COLO829 (cell line): ENCODE measurements at places on chromosomes 11 and 22.

- DNase-seq = no peak
Measured at GRCh38 chr11:29009426-29009825, 901.2 kb downstream of the METTL15 start.

DNA sequence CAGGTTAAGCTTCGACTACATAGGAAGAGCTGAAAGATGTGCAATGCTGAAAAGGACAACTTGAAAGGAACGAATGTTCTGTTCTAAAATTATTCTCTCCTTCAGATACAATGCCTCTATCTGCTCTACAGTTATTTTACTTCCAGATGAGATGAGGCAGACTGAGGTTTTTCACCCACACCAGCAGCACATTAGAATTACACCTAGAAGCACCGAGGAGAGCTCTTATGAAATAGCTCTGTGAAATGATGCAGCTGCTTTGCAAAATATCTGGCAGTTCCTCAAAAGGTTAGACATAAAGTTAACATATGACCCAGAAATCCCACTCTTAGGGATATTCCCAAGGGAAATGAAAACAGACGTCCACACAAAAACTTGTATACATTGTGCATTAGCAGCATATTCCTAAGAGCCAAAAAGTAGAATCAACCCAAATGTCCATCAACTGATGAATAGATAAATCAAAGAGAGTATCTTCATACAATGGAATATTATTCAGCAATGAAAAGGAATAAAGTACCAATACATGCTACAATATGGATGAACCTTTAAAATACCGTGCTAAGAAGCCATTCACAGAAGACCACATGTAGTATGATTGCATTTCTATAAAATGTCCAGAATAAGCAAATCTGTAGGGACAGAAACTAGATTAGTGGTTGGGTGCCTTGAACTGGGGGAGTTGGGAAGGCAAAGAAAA is 34.5 kb downstream of the WT1 start:
- DNase-seq = no peak

GRCh38 chr11:86810288-86810687 is 9.9 kb downstream of the PRSS23 start:
- DNase-seq = no peak

DNA sequence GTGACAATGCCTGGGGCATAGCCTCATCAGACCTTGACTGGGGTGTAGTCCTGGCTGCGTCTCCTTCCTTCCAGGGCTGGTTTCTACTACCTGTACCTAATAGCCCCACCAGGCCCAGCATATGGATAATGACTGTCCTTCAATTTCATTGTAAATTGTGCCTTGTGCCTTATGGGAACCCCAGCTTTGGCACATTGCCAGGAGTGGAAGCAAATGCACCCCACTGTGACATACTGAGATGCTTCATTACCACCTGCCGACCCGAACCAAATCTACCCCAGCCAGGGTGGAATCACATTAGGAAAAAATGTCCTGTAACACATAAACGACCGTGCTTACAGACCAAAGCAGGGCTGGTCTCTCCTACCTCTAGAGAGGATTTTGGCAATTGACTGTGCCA is 7.3 kb downstream of the TOP3B start:
- DNase-seq = no peak

GRCh38 chr22:45429981-45430775 is 16.7 kb downstream of the RIBC2 start:
- DNase-seq = no peak

GRCh38 chr22:27032091-27032761 is 374.8 kb downstream of the MIAT start:
- DNase-seq = no peak

- no peak for DNase-seq
Measured at GRCh38 chr22:22683668-22684361, 39.4 kb downstream of the GGTLC2 start.

DNA sequence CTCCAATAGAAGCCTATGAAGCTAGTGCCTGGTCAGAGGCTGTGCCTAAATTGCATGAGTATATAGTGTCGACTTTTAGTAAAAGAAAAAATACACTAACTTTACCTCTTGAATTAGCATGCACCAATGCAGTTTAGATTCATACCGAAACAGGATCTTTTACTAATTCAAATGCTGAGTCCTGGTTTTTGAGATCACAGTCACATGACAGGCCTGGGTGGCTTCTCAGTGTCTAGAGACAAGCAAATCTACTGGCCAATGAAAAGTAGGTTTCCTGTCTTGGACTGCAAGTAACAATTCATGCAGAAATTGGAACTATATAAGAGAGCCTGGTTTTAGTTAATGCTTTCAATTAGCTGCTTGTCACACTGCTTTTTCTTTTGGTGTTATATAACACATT is 7.2 kb downstream of the ARHGEF12 start:
- no peak for DNase-seq

GRCh38 chr22:33472462-33473344 is 414.5 kb upstream of the SYN3 start:
- DNase-seq = no peak

GRCh38 chr11:35605706-35606105 is 12.6 kb upstream of the FJX1 start:
- peak; percentile 34 for DNase-seq

DNA sequence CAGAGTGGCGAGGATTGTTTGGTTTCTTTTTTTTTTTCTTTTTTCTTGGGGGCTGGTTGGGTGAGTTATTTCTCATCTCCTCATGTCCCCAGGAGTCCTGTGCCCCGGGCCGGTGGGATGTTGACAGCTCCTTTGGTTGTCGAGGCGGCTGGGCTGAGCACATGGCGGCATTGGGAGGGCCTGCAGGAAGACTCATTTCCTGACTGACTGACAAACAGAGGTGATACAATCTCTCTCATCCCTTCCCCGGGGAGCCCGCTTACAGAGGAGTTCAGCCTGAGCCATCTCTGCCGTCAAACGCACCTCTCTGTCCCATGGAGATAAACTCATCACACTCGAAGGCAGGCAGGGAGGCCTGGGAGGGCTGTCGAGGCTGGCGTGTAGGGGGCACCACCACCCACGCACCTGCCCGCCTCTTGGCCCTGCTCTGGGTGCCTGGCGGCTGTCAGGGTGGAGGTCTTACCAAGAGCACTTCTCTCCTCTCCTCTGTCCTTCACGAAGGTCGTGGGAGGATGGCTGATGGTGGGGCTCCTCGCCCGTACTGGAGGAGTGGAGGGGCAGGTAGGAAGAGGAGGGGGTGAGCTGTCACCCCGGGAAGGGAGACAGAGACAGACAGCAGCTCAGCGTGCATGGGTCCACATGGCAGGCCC is 60.0 kb upstream of the NECTIN1 start:
- DNase-seq = no peak

DNA sequence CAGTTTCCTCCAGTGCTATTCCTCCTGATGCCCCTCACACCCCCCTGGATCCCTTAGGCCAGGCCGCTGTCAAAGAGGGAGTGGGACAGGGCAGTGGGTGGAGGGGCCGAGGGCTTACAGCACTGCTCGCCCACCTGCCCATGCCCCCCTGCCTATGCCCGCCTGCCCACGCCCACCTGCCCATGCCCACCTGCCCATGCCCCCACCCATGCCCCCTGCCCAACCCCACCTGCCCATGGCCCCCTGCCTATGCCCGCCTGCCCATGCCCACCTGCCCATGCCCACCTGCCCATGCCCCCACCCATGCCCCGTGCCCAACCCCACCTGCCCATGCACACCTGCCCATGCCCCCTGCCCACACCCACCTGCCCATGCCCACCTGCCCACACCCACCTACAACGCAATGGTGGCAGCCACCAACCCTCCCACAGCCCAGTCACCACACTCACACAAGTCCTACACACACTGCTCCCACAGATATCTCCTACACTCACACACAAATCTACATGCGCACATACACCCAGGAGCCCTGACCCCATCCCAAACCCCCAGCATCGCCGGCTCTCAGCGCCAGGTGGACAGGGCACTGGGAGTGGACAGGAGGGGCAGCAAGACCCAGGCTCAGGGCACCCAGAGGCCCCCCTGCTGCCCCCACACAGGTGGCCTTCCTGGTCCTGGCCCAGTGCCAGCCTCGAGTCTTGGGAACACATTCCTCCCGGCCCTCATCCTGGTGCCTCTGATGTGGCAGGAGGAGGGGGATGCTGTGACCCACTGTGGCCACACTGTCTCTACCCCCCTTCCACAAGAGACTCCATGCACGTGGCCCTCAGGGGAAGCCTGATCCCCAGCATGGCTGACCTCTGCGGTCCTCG is 61.8 kb downstream of the CYTH4 start:
- no peak for DNase-seq

- DNase-seq = no peak
Measured at GRCh38 chr22:48313175-48313830, 1514.4 kb downstream of the BRD1 start.

GRCh38 chr22:26718905-26719304 is 61.5 kb downstream of the MIAT start:
- DNase-seq = no peak

- no peak for DNase-seq
Measured at GRCh38 chr11:67295846-67296245, 6.7 kb downstream of the ANKRD13D start.

DNA sequence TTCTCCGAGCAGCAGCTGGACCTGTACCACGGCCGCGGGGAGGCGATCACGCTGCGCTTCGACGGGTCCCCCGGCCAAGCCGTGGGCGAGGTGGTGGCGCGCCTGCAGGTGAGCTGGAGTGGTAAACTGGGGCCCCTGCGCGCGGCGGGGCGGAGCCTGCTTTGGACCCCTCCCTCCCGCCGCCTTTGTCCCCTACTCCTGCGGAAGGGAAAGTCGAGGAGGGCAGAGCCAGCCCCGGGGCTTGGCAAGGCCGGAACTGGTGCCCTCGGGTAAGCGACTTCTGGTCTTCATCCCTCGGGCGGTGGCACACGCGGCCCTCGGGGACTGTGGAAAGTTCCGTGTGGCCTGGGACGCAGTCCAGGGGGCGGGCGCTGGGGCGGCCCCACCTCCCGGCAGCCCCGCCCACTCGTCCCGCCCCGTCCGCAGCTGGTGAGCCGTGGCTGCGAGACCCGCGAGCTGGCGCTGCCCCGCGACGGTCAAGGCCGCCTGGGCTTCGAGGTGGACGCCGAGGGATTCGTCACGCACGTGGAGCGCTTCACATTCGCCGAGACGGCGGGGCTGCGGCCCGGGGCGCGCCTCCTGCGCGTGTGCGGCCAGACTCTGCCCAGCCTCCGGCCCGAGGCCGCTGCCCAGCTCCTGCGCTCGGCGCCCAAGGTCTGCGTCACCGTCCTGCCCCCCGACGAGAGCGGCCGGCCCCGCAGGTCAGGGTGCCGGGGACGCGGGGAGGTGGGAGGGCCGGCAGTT is 9.2 kb downstream of the SIPA1 start:
- DNase-seq = no peak

DNA sequence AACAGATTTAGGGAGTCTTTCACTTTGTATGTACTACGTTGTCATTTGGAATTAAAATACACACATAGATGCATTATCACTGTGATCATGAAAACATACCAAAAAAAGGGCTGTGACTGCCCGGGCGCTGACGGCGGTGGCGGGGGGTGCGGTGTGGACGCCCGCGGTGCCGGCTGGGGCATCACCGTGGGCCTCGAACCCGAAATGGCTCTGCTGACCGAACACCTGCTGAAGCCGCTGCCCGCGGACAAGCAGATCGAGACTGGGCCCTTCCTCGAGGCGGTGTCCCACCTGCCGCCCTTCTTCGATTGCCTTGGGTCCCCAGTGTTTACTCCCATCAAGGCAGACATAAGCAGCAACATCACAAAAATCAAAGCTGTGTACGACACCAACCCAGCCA is 16.2 kb downstream of the MRGPRX4 start:
- no peak for DNase-seq

GRCh38 chr11:39139581-39139980 is 2319.9 kb downstream of the LRRC4C start:
- DNase-seq = no peak

GRCh38 chr11:72642884-72643522 is 31.2 kb downstream of the PDE2A start:
- DNase-seq = peak; percentile 54

DNA sequence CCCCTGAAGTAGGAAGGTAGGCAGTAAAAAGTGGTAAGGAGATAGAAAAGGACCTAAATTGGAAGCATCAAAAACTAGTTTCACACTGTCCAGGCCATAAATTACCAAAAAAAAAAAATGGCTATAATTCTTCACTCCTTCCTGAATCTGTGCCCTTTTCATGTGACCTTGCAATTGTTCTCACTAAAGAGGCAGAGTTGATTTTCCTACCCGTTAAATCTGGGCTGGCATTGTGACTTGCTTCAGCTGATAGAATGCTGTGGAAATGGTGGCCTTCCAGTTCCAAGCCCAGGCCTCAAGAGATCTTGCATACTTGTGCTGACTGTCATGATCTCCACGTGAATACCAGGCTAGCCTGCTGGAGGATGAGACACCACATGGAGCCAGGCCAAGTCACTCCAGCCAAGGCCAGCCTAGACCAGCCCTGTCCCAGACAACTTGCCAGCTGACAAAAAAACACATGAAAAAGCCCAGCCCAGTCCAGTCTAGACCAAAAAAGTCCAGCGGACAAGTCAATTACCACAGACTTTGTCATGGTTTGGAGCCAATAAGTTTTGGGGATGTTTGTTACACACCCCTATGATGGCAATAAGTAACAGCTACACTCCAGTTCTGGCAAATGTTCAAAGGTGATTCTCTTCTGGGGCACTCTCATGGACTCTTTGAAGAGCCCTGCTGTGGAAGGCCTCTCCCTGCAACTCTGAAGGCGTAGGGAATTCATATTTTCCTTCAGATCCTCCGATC is 51.4 kb upstream of the NUP50 start:
- no peak for DNase-seq

DNA sequence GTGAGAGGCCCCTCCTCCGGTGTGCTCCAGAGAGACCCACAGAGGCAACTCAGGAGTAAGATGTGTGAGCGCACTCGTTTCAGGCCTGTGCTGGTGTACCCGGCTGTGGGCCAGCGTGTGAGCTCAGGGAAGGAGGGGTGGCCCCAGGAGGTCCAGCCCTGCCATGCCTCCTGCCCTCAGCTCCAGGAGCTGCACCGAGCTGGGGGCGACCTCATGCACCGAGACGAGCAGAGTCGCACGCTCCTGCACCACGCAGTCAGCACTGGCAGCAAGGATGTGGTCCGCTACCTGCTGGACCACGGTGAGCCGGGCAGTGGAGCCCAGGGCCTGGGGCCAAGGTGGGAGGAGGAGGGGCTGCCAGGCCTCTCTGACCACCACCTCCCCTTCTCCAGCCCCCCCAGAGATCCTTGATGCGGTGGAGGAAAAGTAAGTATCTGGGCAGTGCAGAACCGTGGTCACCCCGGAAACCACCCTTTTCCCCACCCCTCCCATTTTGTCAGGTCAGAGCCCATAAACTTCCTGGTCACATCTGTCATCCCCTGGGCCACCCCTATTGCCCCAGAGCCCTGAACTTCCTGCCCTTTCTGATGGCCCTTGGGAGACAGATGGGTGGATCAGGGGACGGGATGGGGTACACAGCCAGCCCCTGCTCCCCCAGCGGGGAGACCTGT is 2.5 kb upstream of the MDK start:
- DNase-seq = no peak

- DNase-seq = no peak
Measured at GRCh38 chr11:33706546-33706945, 5.9 kb upstream of the C11orf91 start.

- no peak for DNase-seq
Measured at GRCh38 chr22:20965104-20965887, 1.8 kb upstream of the AIFM3 start.

DNA sequence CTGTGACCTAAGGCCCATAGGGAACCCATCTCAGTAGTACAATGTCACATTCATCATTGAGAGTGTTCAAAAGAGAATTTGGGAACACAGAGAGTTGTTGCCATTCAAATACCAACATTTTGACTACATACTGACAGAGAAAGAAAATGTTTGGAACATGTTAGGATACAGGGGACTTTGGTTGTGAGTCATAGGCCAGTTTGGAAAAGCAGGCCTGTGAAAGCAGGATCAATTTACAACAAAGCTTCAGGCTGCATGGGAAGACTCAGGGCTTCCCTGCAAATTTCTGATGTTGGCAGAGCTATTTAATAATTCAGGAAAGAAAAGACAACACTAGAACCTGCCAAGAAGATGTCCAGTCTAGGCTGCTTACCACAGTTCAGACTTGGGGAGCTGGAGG is 374 bp downstream of the NLRP10 start:
- no peak for DNase-seq
